KBM-7 (cell line): ENCODE measurements at places on chromosomes 16 and 17.

DNA sequence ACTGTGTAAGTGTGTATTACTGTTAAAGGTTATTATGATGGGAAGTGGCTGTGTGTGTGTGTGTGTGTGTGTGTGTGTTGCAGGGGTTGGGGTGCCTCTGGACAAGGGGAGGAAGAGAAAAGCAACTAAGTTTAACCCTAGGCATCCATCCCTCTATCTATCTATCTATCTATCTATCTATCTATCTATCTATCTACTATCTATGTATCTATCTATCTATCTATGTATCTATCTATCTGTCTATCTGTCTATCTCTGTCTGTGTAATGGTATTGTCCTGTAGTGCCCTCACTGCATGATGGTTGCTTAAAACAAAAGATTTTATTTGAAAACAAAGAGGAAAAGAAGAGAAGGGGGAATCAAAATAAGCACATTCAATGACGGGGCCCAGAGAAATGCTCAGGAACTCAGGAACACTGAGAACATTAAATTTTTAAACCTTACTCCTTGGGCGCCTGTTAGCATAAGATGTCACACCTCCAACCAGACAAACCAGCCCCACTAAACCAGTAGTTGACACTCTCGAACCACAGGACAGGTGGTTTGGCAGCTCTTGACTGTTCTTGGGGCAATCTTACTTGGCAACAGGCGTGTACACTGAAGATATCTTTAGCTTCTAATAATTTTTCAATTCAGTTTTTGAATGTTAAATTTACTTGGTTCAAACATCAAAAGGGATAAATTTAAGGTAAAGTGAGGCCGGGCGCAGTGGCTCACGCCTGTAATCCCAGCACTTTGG is 5.1 kb upstream of the RPL26 start:
- no peak for DNase-seq

DNA sequence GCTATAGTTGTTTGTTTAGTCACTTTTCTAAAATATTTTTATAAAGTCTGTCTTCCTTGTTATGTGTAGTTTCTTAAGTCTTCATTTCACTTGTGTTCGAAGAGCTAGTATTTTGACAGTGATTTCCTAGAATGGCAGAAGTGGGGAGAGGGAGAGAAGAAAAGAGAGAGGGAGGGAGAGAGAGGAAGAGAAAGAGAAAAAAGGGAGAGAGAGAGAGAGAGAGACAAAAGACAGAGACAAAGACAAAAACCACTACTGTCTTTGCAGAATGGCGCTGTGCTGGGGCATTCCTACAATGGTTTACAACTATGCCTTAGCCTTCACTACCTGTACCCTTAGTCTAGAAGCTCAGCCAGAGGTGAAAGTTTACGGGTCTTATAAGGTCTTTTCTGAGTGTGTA is 90.5 kb downstream of the CA4 start:
- no peak for DNase-seq

GRCh38 chr17:48357779-48358602 is 72.0 kb downstream of the SKAP1 start:
- peak; percentile 14 for DNase-seq

DNA sequence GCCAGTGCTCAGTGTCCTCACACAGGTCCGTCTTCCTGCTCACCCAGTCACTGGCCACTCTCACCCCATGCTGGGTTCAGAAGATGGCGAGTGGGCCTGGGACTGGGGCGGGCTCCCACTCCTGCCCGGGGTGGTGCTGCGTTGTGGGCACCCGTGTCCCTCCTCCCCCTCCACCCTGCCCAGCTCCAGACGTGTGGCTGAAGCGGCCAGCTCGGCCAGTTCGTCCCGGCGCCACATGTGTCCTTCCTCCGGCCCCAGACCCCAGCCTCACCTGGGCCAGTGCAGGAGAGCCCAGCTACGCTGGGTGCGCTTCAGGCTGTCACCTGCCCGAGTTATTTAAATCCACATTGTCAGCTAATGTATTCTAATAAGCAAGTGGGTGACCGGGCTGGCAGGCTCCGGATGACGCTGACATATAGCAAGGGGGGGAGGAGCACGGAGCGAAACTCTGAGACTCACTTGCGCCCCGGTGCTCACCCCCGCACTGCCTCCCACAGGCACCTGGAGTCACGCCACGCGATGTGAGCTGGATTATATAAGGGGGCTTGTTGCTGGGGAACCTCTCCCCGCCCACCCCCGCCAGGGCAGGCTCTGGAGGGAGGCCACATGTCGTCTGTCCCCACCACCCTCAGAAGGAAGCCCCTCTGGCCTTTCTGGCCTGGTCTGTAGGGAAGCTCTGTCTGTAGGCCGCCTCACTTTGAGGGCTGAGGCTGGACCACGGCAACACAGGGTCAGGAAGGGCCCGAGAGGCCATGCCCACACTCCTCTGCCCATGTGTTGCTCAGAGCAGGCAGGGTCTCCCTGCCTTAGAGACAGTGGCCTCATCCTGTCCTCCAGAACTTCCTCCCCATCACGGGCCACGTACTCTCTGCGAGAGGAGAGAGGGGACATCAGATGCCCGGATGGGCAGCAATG is 7.1 kb upstream of the BAIAP2 start:
- no peak for DNase-seq

DNA sequence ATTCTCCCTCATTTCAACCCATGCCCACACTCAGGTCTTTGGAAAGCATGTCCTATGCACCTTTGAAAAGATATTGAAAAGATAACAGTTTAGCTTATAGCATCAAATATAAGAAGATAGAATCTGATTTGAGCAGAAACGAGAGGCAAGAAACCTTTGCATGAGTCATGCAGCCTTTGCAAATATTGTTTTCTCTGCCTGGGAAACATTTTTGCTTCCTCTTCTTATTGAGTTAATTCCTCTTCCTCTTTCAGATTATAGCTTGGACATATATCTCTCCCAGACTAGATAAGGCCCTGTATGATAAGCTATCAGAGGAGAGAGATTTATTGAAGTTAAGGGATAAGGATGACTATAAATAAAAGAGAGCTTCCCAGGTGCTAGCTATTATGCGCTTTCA is 46.1 kb upstream of the KCNJ2 start:
- no peak for DNase-seq

- DNase-seq = no peak
These were observed 71.6 kb downstream of the PGS1 start for GRCh38 chr17:78449983-78450595.

GRCh38 chr17:8324923-8325322 is 14.7 kb upstream of the ODF4 start:
- peak; percentile 52 for DNase-seq

DNA sequence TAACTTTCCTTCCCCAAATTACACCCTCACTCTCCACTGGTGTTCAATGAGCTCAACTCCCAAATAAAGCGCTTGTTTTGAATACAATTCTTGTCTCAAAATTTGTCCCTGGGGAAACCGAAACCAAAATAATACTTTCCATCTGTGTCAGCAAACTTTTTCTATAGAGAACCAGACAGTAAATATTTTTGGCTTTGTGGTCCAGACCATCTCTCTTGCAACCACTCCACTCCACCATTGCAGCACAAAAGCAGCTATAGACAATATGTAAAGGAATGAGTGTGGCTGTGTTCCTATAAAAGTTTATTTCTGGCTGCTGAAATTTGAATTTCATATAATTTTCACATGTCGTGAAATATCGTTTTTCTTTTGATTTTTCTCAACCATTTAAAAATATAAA is 84.6 kb upstream of the ERCC4 start:
- no peak for DNase-seq

DNA sequence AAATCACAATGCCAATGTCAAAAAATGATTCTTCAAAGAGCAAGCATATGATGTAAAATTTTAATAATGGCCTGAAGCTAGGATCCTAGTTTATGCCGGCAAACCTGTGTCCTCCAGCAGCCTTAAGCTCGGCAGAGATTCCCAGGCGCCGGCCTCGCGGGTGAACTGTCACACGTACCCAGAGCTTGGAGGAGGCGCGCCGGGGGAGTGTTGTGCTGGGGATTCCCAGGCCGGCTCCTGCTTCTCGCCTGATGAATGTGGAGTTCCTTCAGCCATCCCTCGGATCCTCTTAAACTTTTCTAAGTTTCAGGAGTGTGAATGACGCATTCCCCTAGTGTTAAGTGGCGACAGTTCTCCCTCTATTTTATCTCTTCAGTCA is 19.1 kb upstream of the NTN1 start:
- DNase-seq = no peak

DNA sequence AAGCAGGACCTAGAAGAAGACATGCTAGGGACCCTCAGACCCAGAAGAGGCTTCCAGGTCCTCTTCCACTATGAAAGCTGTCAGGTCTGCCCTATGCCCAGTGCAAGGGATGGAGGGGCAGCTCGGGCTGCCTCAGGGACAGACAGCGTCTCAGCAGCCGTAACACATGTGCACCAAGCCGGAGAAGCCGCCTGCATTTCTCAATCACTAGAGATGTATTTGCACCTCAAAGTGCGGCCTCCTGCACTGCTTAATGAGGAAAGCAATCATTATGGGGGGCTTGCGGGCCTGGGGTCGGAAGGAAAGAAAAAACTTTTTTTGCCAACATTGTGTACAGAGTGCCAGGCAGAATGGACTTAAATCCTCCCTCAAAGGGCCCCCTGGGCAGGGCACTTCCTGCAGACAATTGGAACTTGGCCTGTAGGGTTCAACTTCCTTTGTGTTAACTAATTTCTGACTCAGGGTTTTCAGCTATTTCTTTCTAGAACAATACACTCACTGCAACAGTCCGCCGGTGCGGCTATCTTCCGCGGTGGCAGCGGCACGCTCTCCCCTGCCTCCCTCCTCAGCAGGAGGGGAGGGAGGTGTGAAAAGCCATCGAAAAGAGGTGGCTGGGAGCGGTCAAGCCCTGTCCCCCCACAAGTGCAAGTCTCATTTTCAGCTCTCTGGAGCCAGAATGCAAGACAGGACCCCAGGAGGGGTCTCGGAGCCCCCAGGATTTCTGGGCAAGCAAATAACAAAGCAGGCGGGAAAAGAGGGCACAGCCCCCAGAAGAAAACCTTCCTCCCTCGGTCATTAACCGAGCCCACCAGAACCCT is 101.2 kb downstream of the ZNF423 start:
- DNase-seq = peak; percentile 10

GRCh38 chr16:1188432-1189189 is 35.7 kb downstream of the CACNA1H start:
- peak; percentile 45 for DNase-seq

- peak; percentile 29 for DNase-seq
These were observed 14.9 kb downstream of the SEC14L5 start for GRCh38 chr16:4972938-4973587.

GRCh38 chr17:63426917-63427308 is 19.2 kb downstream of the CYB561 start:
- no peak for DNase-seq
